ENCODE measurements at places on chromosomes 12 and 14.

- DNase-seq = no peak
Measured at GRCh38 chr12:57397441-57397840, 33.4 kb downstream of the R3HDM2 start.

GRCh38 chr12:131598717-131599116, 112.2 kb upstream of the SFSWAP start:
- DNase-seq = no peak

DNA sequence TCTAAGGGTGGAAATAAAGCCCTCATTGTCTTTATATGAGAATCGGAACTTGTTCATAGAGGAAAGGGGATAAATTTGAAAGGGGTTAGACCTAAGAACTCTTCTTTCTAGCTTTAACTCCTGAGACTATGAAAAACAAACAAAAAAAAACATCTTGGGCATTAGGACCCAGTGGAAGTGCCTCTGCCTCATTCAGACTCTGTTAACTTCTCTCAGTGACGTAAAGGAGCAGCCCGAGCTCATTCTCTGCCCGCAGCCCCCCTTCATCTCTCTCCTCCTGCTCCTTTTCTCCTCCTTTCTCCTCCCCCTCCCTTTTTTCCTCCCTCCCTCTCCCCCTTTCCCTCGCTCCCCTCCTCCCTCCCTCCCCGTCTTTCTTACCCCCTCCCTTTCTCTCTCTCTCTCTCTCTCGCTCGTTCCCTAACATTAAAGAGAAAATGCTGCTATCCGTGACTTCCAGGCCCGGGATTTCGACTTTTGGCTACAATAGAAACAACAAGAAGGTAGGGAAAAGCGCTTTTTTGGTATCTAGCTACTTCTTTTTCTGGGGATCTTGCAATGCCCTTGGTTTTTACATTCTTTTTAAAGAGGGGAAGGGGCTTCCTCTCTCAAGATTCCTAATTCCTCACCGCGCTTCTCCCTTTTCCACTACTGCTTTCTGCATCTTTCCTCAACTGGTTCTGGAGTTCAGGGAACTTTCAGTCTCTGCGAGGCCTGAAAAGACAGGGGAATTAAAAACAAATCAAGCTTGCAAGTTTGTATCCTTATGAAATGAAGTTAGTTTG, at the start of gene RBMS2:
TSS of gene RBMS2 (plus strand) at position 231 of the 782 bp plus-strand sequence. CDS start at position 435, 204 bp downstream.
- peak; percentile 57 for DNase-seq

DNA sequence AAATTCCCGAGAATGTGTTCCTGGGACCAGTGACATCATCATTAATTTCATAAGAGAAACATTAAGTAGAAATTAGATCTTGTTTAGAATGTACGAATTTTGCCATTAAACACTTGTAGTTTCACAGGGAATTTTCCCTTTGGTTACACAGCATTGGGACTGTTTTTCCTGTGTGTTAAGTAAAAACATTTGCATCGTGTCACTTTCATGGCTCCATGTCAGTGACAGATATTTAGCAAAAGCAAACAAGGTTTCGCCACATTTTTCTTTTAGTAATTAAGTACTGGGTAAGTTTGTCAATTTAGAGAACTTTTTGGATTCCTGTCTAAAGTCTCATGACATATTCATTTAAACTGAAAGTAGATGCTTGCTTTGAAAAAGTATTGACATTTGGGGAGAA, 45.5 kb upstream of the OVCH1 start:
- no peak for DNase-seq

GRCh38 chr12:113727651-113728061, 238.5 kb downstream of the RBM19 start:
- no peak for DNase-seq

- DNase-seq = no peak
Measured at GRCh38 chr12:9829982-9830381, 2.7 kb downstream of the KLRF1 start.

GRCh38 chr12:71782017-71782416, 27.4 kb downstream of the RAB21 start:
- DNase-seq = no peak

- no peak for DNase-seq
Measured at GRCh38 chr14:52607061-52607460, 54.4 kb downstream of the GPR137C start.

- DNase-seq = no peak
Measured at GRCh38 chr12:92342574-92342973, 196.9 kb upstream of the BTG1 start.

GRCh38 chr14:71720978-71721624, 211.1 kb upstream of the RGS6 start:
- DNase-seq = peak; percentile 81

GRCh38 chr14:67313153-67313552, 46.5 kb downstream of the ATP6V1D start:
- DNase-seq = no peak

- DNase-seq = no peak
Measured at GRCh38 chr12:51669271-51669670, 78.2 kb downstream of the SCN8A start.

DNA sequence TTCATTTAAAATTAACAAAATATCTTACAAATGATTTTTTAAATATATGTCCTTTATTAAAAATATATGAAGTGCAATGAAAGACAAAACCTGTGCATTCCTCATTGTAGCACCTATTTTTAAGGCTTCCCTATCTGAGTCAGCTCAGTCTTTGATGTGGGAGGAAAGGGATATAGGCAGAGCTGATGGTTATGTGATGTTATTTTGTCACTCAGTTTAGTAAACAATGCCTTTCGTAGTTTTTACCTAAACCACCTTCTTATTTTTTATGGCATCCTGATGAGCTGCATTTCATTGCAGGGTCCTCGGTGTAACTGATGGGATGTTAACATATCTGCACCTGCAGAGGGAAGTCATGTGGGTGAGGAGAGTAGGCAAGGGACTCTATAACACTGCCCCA, 58.9 kb upstream of the FRMD6 start:
- no peak for DNase-seq

GRCh38 chr14:38329246-38329645, 73.4 kb upstream of the CLEC14A start:
- no peak for DNase-seq

DNA sequence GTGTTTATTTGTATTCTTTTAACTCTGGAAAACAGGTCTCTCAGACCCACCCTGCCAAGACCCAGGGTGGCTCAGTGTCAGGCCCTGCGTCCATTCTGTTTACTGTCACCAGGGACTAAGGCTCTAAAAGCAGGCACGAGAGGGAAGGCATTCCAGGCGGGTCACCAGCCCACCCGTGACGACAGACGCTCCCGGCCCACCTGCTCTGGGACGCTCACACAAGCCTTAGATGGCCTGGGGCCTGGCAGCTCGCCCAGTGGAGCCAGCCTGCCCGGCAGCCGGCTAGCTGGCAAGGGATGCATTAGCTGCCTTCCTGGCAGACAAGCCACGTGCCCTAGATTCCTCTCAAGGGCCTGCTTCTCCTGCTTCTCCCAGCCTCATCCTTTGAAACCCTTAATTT, 9.2 kb upstream of the NUAK1 start:
- DNase-seq = no peak

DNA sequence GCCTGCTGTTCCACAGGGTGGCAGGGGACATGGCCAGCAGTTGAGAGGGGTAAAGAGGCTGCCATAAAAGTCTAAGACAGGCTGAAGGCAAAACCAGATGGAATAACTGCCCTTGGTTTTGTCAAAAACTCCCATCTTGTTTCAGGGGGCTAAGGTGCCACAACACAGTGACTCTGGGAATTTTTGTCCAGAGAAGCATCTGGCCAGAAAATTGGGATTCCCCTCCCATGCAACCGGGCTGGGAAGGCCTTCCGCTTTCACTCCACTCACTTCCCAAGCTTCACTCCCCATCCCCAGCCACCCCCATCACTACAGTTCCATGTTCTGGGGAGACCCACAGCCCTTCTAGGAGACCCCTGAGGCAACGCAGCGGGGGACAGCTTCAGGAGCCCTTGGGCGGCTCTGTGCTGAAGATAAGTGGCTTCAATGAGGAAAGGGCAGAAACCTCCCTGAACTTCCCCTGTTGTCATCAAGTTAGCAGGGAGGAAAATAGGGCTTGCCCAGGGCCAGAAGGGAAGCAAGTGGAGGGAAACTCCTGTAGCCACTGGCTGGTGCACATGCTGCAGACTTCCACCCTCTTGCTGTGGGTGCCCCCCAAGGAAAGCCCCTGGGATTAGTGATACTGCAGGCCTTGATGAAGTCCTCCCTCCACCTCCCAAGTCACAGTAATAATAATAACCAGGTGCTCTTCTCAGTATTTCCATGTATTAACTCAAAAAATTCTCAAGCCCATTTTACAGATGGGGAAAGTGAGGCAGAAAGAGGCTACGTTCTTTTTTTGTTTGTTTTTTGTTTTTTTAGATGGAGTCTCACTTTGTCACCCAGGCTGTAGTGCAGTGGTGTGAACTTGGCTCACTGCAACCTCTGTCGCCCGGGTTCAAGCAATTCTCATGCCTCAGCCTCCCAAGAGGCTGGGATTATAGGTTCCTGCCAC, 6.0 kb downstream of the TMEM229B start:
- DNase-seq = no peak

DNA sequence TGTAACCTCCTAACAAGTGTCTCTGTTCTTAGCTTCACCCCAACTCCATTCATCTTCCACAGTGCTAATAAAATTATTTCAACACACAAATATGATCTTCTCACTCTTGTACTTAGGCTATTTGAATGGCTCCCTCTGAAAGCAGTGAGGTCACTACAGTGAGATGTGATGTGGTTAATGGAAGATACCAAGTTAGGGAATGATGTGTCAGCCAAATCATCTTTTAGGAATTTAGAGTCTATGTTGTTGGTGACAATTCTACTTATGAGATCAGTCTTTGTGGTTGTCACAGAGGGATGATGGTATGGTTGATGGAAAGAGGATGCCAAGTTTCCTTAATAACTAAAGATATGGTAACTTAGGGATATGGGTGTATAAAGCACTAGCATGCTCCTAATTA, 57.6 kb downstream of the POLR3B start:
- no peak for DNase-seq

DNA sequence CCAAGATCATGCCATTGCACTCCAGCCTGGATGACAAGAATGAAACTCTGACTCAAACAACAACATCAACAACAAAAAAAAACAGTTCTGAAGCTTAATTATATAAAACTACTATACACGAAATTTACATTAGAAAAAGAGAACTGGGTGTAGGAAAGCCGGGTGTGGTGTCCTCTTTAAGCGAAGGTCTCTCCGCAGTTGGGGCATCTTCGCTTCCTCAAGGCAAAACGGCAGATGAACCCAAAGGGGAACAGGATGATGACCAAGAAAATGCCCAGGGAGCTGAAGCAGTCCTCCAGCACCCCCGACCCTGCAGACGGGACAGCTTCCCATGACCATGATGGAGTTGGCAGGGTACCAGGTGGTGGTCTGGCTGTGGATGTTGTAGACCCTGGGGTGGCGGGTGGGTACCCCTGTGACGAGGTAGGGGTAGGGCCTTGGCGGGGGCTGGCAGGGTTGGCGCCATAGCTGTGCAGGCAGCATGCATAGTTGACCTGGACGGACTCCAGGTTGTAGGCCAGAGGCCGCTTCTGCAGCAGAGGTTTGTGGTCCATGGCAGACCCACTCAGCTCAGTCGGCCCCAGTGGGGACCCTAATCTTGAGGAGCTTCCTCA, 18.2 kb upstream of the BCAT1 start:
- no peak for DNase-seq

DNA sequence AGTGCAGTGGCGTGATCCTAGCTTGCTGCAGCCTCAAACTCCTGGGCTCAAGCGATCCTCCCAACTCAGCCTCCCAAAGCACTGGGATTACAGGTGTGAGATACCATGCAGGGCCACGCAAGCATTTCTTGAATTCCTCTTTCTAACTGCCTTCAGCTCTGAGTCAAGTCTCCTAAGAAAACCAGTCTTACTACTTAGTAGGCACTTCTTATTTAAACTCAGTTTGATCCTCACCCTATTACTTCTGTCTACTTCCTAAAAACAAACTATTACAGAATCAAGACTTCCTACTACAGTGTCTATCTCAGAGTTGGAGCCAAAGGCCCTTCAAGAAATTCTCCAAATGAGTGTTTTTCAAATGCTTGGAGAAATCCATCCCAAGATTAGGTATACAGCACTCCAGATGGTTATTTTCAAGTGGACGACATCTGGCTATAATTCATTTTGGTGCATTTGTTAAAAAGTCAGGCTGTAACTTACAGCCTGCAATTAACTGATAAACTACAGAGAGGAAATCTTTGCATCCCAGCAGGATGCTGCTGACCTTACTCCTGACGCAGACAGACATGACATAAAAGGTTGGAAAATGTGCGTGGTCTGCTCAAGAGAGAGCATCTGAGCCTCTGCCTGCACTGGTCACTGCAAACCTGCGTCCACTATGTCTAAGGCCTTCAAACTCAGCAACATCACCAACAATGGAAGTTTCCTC, 34.7 kb downstream of the SSH1 start:
- no peak for DNase-seq

GRCh38 chr12:122081697-122082221, 3.2 kb downstream of the MLXIP start:
- no peak for DNase-seq

- DNase-seq = no peak
Measured at GRCh38 chr12:128863957-128864356, 10.7 kb downstream of the GLT1D1 start.

- no peak for DNase-seq
Measured at GRCh38 chr14:64201296-64201695, 92.9 kb downstream of the ESR2 start.

DNA sequence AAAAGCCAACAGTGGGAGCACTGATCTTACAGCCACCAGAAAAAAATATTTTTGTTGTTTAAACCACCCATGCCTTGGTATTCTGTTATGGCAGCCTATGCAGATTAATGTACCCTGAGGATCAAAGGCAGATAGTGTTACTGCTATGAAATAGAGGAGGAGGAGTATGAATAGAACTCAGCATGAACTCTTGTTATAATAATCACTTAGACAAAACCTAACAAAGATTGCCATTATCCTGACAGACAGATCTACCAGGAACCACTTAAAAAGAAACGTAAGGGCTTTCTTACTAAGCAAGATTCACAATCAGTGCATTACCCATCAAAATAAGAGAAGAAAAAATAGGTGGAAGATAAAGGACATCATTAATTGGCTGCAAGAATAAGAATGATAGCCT, 558.3 kb downstream of the GALC start:
- no peak for DNase-seq

DNA sequence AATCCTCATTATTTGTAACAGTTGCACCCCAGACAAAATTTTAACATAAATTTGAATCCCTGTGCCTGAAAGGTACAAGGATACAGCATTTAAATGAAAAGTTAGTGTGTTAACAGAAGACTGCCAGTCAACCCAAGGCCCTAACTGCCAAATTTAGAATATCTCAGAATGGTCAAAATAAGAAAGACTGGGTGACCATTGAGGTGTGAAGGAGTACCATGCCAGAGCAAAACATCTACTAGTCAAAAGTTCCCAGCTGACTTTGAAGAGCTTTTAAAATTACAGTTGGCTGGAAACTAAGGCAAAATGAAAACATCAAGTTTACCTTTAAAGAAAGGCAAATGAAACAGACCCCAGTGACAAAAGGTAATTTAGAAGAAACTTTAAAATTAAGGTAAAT, 18.4 kb downstream of the SAV1 start:
- DNase-seq = no peak

GRCh38 chr12:9910716-9911421, 21.3 kb downstream of the CLEC2A start:
- DNase-seq = no peak
